Ovary (tissue), 10 donors: ENCODE measurements at places on chromosomes 11 and 22. TPM values are rescaled to one million over a fixed set of nuclear protein-coding genes. Genes with fewer than 3 reads are reported as not detected.

DNA sequence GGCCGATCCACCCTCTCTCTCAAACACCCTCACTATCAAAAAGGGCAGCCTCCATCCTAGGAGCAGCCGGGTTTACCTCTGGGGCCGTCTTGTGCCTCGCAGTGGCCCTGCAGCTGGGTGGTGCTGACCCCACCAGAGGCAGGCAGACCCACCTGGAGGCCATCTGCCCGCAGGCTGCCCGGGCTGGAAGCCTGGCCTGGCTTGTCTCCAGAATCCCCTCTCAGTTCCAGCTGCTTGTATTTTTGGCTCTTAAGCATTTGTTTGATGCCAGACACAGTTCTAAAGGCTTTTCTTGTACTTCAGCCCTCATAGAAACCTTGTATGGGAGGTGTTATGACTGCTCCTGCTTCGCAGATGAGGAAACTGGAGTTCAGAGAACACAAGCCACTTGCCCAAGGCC lies 4.2 kb upstream of the NFAM1 start:
- DNase-seq = no peak
- H3K27me3 ChIP-seq = no peaks in the 10 kb centered on the region
- H3K4me3 ChIP-seq = no peak overlapping the region

FOLR1 gene
- 19.6 TPM for total RNA-seq

- H3K27ac ChIP-seq = no peak overlapping the region
- H3K27me3 ChIP-seq = no peaks in the 10 kb centered on the region
- no peaks in the 10 kb centered on the region for H3K4me1 ChIP-seq
- no peaks in the 10 kb centered on the region for H3K36me3 ChIP-seq
- H3K4me3 ChIP-seq = no peak overlapping the region
Measured at GRCh38 chr11:107043242-107044006, 25.1 kb upstream of the GUCY1A2 start.

DNA sequence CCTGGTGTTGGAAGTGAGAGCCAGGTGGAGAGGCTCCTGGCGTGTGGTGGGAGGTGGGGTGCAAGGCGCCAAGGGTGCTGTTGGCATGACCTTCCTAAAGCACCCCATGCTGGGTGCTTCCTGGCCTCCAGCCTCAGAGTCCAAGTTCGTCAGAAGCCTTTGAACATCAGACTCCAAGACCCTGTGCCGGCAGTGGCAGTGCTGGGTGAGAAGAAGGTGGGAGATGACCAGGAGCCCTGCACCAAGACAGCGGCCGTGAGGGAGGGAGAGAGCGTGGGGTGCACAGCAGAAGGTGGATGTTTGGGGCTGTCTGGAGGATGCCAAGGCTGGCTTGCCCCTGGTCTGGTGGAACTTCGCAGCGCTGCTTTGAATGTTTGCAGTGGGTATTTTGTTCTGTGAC lies 29.7 kb upstream of the PARVB start:
- no peak overlapping the region for H3K4me3 ChIP-seq
- DNase-seq = no peak
- no peaks in the 10 kb centered on the region for H3K36me3 ChIP-seq
- no peak overlapping the region for H3K27ac ChIP-seq

DNA sequence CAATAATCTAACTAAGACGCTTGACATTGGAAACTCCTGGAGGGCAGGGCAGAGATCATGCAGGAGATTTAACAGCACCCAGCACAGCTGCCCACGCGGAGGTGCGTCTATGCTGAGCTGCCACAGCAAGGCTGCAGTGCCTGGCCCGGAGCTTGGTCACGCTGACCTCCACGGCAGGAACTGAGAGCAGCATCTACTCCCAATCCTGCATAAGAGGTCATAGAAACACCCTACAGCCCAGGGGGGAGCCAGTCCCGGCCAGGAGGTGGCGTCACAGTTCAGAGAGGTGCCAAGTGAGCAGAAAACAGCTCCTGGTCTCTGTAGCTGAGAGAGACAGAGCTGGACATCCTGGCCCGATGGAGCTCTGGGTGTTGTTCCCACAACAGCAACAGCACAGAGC lies 121.1 kb upstream of the TMEM45B start:
- no peak for DNase-seq
- no peaks in the 10 kb centered on the region for H3K36me3 ChIP-seq
- no peak overlapping the region for H3K4me3 ChIP-seq
- no peaks in the 10 kb centered on the region for H3K27me3 ChIP-seq

NTM gene
- not detected for total RNA-seq

- H3K27me3 ChIP-seq = no peaks in the 10 kb centered on the region
- H3K4me3 ChIP-seq = no peak overlapping the region
- no peaks in the 10 kb centered on the region for H3K36me3 ChIP-seq
- H3K27ac ChIP-seq = no peak overlapping the region
- H3K4me1 ChIP-seq = no peaks in the 10 kb centered on the region
Measured at GRCh38 chr11:77093987-77094840, 8.4 kb upstream of the OMP start.

DNA sequence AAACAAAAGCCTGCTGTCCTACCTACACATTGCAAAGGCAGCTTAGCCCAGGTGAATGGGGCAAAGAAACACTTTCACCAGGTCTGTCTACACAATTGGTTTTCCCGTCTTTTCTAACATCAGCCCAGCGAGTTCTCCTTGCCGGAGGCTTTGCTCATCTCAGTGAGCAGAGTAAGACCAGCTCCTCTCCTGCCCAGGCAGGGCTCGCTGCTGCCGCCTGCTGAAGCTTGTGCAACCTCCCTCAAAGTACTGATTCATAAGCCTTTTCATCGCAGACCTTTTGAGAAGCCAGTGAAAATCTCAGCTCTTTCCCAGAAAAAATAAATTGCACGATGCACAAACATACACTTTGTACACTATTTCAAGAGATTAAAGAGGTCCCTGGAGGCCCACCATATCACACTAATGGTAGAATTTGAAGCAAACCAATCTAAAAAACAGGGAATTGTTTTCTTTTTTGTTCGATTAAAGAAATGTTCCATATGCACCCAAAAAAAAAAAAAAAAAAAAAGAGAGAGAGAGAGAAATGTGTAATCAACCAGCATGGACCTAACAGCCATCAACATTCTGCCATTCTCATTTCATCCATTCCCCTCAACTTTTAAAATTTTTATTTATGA lies 328.1 kb upstream of the MPPED2 start:
- H3K4me1 ChIP-seq = no peaks in the 10 kb centered on the region
- DNase-seq = peak; percentile 21
- no peak overlapping the region for H3K4me3 ChIP-seq
- no peaks in the 10 kb centered on the region for H3K36me3 ChIP-seq
- H3K27me3 ChIP-seq = no peaks in the 10 kb centered on the region
- H3K27ac ChIP-seq = no peak overlapping the region

DNA sequence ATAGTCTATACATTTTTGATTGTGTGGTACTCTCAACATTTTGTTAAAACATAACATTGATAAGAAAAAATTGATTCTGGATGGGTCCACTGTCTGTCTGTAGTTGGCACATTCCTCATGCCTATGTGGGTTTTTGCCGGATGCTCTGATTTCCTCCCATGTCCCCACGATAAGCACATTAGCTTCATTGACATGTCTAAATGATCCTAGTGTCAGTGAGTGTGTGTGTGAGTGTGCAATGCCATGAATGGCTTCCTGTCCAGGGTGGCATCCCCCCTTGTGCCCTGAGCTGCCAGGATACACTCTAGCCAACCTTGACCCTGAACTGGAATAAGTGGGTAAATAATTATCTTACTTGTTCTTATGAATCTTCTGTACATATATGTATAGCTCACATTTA lies 5.4 kb downstream of the SFI1 start:
- no peak for DNase-seq
- no peak overlapping the region for H3K27ac ChIP-seq
- H3K4me1 ChIP-seq = no peaks in the 10 kb centered on the region
- H3K27me3 ChIP-seq = no peaks in the 10 kb centered on the region
- H3K36me3 ChIP-seq = no peaks in the 10 kb centered on the region

TMPRSS13 gene
- 0.12 TPM for total RNA-seq

GRCh38 chr11:127818625-127819024 lies 768.7 kb downstream of the ETS1 start:
- no peak overlapping the region for H3K4me3 ChIP-seq
- no peaks in the 10 kb centered on the region for H3K36me3 ChIP-seq
- no peak for DNase-seq
- no peak overlapping the region for H3K27ac ChIP-seq
- H3K4me1 ChIP-seq = no peaks in the 10 kb centered on the region
- no peaks in the 10 kb centered on the region for H3K27me3 ChIP-seq

GRCh38 chr11:121563003-121563402 lies 110.2 kb upstream of the SORL1-AS1 start:
- no peak for DNase-seq
- H3K27ac ChIP-seq = no peak overlapping the region
- H3K4me3 ChIP-seq = no peak overlapping the region

- H3K4me1 ChIP-seq = peaks cover 5% of the 10 kb centered on the region
- no peaks in the 10 kb centered on the region for H3K36me3 ChIP-seq
- no peak overlapping the region for H3K27ac ChIP-seq
- H3K27me3 ChIP-seq = no peaks in the 10 kb centered on the region
Measured at GRCh38 chr11:72787216-72788104, 6.4 kb downstream of the STARD10 start.

- no peak overlapping the region for H3K4me3 ChIP-seq
- H3K27me3 ChIP-seq = no peaks in the 10 kb centered on the region
- peak overlapping the region; percentile 83 for H3K27ac ChIP-seq
- H3K36me3 ChIP-seq = no peaks in the 10 kb centered on the region
Measured at GRCh38 chr11:120713296-120713695, 201.7 kb downstream of the GRIK4 start.

C1QTNF4 gene
- 16.1 TPM for total RNA-seq

DNA sequence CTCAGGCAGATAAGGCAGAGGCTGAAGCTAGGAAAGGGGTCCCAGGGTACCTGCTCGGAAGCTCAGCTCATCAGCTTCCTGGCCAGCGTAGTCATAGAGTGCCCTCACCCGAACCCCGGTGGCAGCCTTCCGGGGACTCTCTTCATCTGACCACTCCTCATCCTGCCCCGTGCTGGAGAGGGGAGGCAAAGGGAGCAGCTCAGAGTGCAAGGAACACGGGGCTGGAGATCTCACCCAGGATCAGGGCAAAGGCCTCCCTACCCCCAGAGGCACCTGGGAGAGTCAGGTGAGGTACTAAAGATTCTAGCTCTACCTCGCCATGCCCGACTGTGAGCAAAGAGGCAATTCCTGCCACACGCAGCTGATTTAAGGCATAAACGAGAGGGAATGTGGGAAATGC lies 1.6 kb upstream of the ARFGAP2 start:
- H3K4me1 ChIP-seq = peaks cover 13% of the 10 kb centered on the region
- H3K27ac ChIP-seq = peak overlapping the region; percentile 98
- DNase-seq = no peak
- no peak overlapping the region for H3K4me3 ChIP-seq
- H3K27me3 ChIP-seq = no peaks in the 10 kb centered on the region

SMC1B gene
- total RNA-seq = not detected

DGAT2 gene
- 0.69 TPM for total RNA-seq

DNA sequence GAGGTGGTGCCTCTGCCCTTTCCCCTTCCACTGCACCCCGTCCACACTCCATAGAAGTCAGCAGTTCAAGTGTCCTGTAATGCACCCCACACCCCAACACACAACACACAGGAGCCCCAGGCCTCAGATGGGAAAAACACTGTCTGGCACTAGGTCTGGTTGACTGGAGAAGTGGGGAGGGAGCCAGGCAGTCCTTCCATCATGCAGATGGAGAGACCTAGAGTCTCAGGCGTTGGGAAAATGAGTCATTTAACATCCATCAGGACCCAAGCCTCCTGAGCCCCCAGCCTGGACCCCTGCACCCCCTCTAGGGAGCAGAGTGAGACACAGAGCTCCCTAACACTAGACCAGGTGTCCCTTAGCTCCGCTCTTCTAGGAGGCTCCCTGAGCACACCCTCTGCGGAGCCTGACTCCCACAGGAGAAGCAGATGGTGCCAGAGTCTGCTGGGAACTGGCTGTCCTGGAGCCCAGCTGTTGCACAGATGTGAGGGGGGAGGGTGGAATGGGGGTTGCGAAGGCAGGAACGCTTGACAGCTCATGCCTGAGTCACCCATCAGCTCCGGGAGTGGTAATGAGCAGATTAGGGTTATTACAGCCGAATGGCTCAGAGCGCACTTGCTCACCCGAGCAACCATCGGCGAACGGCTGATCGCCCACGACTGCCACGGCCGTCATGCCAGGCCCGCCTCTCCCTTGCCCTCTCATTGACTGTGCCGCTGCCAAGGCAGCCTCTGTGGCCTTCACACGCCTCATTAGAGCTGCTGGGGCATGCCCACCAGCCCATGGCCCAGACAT lies 22.1 kb upstream of the SYT7 start:
- H3K4me1 ChIP-seq = peaks cover 9% of the 10 kb centered on the region
- no peaks in the 10 kb centered on the region for H3K36me3 ChIP-seq
- H3K27ac ChIP-seq = no peak overlapping the region
- DNase-seq = peak; percentile 59
- no peaks in the 10 kb centered on the region for H3K27me3 ChIP-seq
- H3K4me3 ChIP-seq = no peak overlapping the region

GRCh38 chr22:19743651-19744050 lies 16.9 kb upstream of the TBX1 start:
- H3K27me3 ChIP-seq = no peaks in the 10 kb centered on the region
- no peak overlapping the region for H3K4me3 ChIP-seq
- H3K4me1 ChIP-seq = no peaks in the 10 kb centered on the region
- DNase-seq = no peak

- peaks cover 18% of the 10 kb centered on the region for H3K4me1 ChIP-seq
- no peak overlapping the region for H3K27ac ChIP-seq
- H3K4me3 ChIP-seq = no peak overlapping the region
- no peak for DNase-seq
- no peaks in the 10 kb centered on the region for H3K36me3 ChIP-seq
Measured at GRCh38 chr11:27204529-27204928, 158.5 kb downstream of the CCDC34 start.

PSMC3 gene
- 89.6 TPM for total RNA-seq

- H3K4me3 ChIP-seq = peak overlapping the region; percentile 86
- peak; percentile 53 for DNase-seq
- no peaks in the 10 kb centered on the region for H3K36me3 ChIP-seq
Measured at GRCh38 chr22:38271927-38272372, 860 bp downstream of the TMEM184B start.

DNA sequence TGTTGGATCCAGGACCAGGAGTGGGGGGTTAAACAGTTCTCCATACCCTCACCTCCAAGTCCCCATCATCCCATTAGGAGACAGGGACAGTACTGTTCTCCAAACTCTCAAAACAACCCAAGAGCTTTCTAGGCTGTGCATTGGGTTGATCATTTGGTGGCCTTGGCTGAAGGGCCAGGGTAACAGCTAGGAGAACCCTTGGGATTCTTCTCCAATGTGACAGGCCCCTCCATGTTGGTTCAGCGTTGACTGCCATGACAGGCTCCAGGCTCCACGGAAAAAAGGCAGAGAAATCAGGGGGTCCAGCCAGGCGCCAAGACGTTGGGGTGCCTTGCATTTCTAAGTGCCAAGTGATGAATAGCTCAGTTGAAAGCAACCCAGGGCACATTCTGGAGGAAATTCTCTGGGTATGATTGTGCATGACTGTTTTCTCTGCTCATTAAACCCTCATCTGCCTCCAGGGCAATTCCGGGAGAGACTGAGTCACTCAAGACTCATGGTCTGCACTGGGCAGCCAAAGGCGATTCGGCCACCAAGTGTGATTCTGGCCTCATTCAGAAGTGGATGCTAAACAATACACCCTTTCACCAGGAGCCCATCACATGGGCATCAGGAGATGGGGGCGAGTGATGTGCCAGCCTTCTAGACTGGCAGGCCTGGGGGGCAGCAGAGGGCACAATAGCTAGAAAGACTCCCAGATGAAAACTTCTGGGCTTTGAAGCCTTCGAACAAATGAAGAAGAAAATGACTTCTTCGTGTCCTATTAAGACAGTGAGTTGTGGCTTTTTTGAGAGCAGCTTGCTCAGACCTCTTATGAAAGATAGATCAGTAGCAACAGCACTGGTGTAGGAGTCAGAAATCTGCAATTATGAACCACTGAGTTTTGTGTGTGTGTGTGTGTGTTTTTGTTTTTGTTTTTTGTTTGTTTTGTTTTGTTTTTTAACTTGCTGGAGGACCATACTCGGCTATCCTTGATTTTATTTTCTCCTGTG lies 27.7 kb downstream of the CD44 start:
- H3K4me3 ChIP-seq = no peak overlapping the region
- H3K4me1 ChIP-seq = peaks cover 5% of the 10 kb centered on the region
- no peak for DNase-seq
- H3K27me3 ChIP-seq = no peaks in the 10 kb centered on the region
